ENCODE measurements at places on chromosomes 2 and 18. TPM values are rescaled to one million over a fixed set of nuclear protein-coding genes. Genes with fewer than 3 reads are reported as not detected.

FHOD3 gene
- total RNA-seq, result not detected

XIRP2 gene
- total RNA-seq, result not detected

CYP27C1 gene
- not detected for total RNA-seq

RALB gene
- total RNA-seq, result 41.8 TPM

CYTIP gene
- 343 TPM for total RNA-seq

STARD6 gene
- total RNA-seq, result 0.20 TPM

- H3K36me3 ChIP-seq, result no peaks in the 10 kb centered on the region
- no peaks in the 10 kb centered on the region for H3K27me3 ChIP-seq
- no peak overlapping the region for H3K27ac ChIP-seq
- H3K4me1 ChIP-seq, result no peaks in the 10 kb centered on the region
- no peak overlapping the region for H3K4me3 ChIP-seq
Measured at GRCh38 chr2:16478434-16479210, 187.0 kb downstream of the CYRIA start.

GRCh38 chr2:198916548-198917080 is 541.1 kb downstream of the SATB2 start:
- no peak overlapping the region for H3K4me3 ChIP-seq
- H3K4me1 ChIP-seq, result no peaks in the 10 kb centered on the region
- DNase-seq, result no peak
- no peaks in the 10 kb centered on the region for H3K36me3 ChIP-seq
- H3K27ac ChIP-seq, result no peak overlapping the region
- H3K27me3 ChIP-seq, result no peaks in the 10 kb centered on the region

- DNase-seq, result no peak
- H3K4me3 ChIP-seq, result no peak overlapping the region
- H3K27me3 ChIP-seq, result no peaks in the 10 kb centered on the region
- H3K36me3 ChIP-seq, result peaks cover 11% of the 10 kb centered on the region
Measured at GRCh38 chr18:26290385-26290784, 64.1 kb downstream of the TAF4B start.

DNA sequence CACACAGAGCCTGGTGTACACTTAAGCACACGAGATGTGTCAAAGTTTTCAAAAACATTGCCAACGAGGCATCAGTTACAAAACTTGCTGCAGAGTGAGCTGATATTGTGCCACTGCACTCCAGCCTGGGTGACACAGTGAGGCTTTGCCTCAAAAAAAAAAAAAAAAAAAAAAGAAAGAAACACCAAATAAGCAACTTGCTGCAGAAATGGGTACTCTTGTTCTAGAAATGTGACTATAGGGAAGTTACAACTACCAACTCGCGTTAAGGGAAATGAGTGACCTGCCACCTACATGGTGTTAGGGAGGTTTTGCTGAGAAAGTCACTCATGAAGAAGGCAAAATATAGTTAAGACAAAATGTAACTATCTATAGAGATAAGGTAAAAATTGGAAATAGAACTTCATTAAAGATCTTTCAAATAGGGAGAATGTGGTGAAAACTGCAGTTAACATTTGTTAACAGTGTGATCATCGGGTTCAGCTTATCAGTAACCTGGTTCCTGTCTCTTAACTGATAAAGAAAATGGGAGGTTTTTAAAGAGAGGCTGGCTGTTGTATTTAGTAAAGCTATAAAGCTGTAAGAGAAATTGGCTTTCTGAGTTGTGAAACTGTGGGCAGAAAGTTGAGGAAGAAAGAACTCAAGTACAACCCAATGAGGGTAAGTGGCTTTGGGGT is at the start of gene IL1RL1:
IL1RL1 (plus strand) TSS at position 600 of the 677 bp plus-strand sequence. CDS start 26,702 bp downstream, outside the sequence.
- peaks cover 12% of the 10 kb centered on the region for H3K4me1 ChIP-seq
- no peak within 1 kb of the TSS for H3K4me3 ChIP-seq
- no peak for DNase-seq
- H3K27ac ChIP-seq, result no peak within 1 kb of the TSS

DNA sequence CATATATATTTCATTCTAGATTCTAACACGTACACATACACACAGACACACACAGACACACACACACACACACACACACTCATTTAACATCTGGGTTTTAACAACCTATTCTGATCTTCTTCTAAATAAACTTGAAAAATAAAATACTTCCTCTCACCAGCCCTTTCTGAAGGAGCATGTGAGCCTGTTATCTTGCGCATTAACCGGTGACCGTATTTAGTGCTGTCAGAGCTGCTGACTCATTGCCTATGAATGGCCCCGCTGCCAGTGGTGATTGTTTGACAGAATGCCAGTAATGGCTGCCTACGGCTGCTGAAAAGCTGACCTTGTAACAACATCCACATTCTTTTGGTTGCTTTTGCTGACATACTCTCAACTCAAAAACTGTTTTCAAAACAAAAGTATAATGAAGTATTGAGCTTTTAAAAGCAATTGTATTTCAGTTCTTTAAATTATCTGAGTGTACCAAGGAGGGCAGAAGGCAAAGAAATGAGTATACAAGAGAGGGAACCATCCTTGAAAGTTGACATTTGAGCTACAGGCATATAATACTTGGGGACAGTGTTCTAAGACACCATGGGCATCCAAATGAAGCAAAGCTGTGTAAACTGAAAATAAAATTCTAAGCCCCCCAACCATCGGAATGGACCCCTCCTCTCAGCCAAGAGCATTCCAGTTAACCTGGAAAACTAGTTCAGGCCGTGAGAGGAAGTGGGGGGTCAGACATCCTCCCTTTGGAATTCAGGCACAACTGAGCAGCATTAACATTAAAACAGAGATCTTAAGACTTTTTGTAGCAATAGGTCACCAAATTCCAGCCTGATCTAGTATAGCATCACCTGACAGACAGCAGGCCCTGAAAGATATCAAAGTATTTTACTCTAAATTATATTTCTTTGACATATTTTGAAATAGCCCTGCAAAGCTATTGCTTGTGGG is 50.2 kb upstream of the DTNA start:
- H3K27ac ChIP-seq, result no peak overlapping the region
- no peak overlapping the region for H3K4me3 ChIP-seq
- no peaks in the 10 kb centered on the region for H3K36me3 ChIP-seq
- H3K4me1 ChIP-seq, result no peaks in the 10 kb centered on the region
- DNase-seq, result no peak
- peaks cover 18% of the 10 kb centered on the region for H3K27me3 ChIP-seq

DNA sequence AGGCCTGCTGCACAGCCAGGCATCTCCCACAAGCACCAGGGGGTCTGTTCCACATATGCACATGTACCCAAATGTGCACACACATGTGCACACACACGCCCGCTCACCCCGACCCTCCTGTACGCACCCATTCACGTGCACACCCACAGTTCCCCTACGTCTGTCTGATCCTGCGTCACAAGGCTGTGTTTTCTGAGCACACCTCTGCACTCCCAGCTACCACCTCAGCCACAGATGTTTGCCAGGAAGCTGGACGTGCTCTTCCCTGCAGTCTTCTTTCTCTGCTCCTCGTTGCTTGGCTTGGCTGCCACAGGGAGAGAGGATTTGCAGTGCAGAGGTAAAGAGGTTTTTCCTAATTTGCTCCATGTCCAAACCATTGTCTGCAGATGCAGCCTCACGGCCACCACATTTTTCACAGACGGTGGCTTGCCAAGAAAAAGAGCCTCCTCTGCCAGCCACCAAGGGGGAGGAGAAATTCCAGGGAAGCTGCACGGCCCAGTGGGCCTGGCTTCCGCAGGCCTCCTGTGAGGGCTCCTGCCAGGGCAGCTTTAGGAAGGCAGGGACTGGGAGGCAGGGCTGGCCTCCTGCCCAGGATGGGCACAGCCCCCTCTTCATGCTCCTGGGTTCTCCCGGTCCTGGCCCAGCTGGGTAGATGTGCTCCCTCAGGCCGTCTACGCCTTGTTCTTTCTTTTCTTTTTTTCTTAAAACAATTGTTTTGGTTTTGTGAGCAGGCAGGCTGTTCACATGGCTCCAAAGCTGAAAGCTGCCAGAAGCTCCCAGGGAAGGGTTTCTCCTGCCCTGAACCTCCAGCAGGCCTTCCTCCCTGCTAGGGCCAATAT is 29.3 kb upstream of the HS6ST1 start:
- no peak overlapping the region for H3K4me3 ChIP-seq
- no peak for DNase-seq
- H3K27me3 ChIP-seq, result peaks cover 13% of the 10 kb centered on the region
- H3K36me3 ChIP-seq, result no peaks in the 10 kb centered on the region
- H3K27ac ChIP-seq, result no peak overlapping the region

DNA sequence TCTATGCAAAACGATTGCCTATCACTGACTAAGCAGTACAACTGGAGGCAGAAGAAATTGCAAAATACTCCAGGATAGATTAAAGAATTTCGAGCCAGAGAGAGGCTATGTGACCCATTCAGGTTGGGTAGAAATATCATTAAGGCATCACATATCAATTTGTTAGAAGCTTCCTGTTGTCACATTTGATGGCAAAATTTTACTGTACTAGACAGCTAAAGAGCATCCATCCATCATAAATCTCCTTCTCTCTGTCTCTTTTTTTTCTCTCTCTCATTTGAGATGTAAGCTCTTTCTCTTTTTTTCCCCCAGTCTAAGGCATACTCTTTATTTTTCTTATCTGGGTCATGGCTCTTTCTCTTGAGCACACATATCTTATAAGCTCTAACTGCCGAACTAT is 155.7 kb downstream of the EVA1A start:
- H3K36me3 ChIP-seq, result no peaks in the 10 kb centered on the region
- peaks cover 31% of the 10 kb centered on the region for H3K27me3 ChIP-seq
- no peak overlapping the region for H3K27ac ChIP-seq
- DNase-seq, result no peak

DNA sequence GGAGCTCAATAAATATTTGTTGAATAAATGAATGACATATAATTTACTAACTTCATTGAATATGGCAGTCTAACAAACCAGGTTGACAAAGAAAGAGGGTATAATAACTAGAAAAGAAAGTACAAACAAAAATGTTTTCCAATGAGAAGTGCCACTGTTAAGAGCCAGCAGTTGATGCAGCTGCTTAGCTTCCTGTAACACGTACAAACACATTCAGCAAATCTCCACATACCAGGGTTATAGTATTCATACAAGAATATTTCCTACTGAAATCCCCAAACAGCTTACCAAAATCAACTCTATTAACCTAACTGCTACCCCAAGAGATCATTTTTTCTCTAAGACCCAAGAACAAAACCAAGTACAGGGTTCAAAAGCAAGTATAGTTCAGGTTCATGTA is 77.7 kb downstream of the THADA start:
- H3K27me3 ChIP-seq, result no peaks in the 10 kb centered on the region
- no peak overlapping the region for H3K4me3 ChIP-seq
- peaks cover 15% of the 10 kb centered on the region for H3K4me1 ChIP-seq
- H3K36me3 ChIP-seq, result peaks cover 3% of the 10 kb centered on the region
- H3K27ac ChIP-seq, result no peak overlapping the region

DNA sequence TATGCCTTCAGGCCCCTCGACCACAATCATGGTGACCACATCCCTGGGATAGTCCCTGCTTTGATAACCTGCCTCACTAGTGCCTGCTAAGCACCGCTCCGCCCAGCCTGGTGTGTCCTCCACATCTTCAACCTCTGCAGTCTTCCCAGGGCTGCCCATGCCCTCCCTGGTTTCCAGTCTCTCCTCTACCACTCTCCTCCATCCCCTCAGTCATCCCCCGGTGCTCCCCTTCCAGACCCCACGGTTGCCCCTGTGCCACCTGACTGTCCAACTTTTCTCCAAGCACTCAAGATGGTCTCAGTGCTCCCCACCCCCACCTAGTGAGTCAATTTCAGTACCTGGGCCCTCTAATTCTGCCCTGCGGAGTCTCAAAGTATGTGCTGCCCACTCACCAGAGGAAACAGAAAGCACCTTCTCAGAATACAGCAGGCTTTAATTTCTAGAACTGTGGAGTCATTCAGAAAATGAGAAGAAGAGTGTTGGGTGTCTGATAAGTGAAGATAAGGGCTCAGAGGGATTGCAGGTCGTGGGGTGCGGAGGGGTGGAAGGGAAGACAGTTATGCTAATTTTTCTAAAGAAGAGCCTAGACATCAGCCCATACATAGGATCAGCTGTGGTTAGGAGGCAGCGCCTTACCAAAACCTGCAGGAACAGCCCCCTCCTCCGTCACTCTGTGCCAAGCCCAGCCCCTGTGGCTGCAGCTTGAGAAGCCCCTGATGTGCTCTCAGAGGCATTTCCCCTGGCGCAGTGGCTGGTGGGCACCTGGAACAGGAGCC is 53.6 kb upstream of the CAB39 start:
- H3K4me3 ChIP-seq, result peak overlapping the region; percentile 85
- DNase-seq, result peak; percentile 94
- peaks cover 97% of the 10 kb centered on the region for H3K4me1 ChIP-seq

DNA sequence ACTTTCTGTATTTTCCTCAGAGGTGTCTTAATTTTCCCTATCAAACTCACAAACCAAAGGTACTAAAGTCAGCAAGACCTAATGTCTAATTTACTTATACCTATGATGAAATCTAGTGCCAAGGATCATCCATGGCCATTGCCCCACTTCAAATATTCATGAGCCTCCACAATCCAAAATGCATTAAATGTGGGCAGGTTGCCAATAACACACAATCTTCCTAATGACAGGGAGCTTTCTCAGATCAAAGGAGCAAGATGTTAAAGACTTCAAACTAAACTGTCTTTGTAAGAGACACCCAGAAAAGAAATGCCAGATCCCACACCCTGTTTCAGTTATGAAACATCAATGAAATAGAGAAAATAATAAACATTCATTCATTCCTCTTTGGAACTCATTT is 143.2 kb downstream of the TMEFF2 start:
- H3K4me1 ChIP-seq, result no peaks in the 10 kb centered on the region
- no peak overlapping the region for H3K27ac ChIP-seq
- H3K36me3 ChIP-seq, result no peaks in the 10 kb centered on the region
- peaks cover 24% of the 10 kb centered on the region for H3K27me3 ChIP-seq
- DNase-seq, result no peak

DNA sequence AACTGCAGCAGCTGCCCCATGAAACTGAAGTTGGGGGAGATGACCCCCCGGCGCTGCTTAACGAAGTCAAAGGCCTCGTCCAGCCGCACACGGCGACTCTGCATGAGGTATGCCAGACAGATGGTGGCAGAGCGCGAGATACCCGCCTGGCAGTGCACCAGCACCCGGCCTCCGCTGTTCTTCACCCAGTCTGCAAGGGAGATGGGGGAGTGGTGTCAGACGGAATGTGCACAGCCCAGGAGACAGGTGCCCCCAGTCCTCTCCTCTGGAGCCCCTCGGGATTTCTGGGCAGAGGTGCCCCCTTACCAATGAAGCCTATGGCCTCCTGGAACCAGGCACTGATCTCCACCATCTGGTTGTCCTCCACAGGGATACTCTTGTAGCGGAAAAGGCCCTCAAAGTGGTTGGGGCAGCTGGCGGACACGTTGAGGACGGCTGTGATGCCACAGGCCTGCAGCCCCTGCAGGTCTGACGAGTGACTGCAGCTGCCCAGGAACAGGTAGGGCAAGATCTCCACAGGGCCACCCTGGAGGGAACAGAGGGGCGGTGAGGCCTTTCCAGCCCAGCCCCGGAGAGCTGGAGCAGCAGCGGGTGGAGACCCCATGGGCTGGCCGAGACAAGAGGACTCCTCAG is 1.3 kb downstream of the DUSP2 start:
- peaks cover 18% of the 10 kb centered on the region for H3K36me3 ChIP-seq
- H3K27ac ChIP-seq, result peak overlapping the region; percentile 88
- H3K27me3 ChIP-seq, result no peaks in the 10 kb centered on the region
- peak; percentile 67 for DNase-seq
- H3K4me3 ChIP-seq, result peak overlapping the region; percentile 84
- H3K4me1 ChIP-seq, result peaks cover 61% of the 10 kb centered on the region
